ENCODE measurements at places on chromosomes 16 and 17.

GRCh38 chr17:53516636-53517035 lies 306.1 kb upstream of the KIF2B start:
- no peak for DNase-seq

DNA sequence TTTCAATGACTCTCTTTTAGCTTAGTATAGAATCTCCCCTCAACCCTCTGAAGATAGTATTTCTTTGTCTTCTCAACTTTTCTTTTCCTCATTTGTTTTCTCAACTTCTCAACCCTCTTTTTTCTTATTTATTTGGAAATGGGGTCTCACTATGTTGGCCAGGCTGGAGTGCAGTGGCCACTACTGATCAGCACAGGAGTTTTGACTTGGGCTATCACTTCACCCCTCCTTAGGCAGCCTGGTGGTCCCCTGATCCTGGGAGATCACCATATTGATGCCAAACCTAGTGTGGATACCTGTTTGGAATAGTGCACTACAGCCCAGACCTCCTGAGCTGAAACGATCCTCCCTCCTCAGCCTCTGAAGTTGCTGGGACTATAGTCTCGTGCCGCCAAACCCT lies 79.8 kb downstream of the PITPNC1 start:
- DNase-seq: no peak

GRCh38 chr16:51155820-51156806 lies 5.0 kb upstream of the SALL1 start:
- DNase-seq: no peak

DNA sequence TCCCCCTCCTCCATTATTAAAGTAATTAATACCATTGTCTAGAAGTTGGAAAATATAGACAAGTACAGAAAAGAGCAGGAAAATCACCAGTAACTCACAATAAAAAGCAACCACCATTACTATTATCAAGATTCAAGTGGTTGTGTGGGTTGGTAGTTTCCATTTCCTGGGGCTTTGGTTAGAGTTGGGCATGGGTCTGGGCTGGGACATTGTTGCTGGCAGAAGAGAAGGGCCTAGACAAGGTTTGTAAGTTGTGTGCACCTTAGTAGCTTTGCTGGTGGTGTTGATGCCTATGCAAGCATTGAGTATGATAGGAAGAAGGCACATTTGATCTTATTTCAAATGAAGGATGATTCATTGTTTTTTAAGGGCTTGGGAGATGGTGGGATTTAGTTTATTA lies 25.4 kb upstream of the NFATC3 start:
- no peak for DNase-seq

GRCh38 chr16:67563708-67564468 lies 1.6 kb downstream of the CTCF start:
- no peak for DNase-seq

- DNase-seq: no peak
Measured at GRCh38 chr17:49508061-49508865, 13.2 kb downstream of the NGFR start.

- no peak for DNase-seq
Measured at GRCh38 chr17:8015236-8015956, 13.0 kb downstream of the GUCY2D start.

GRCh38 chr17:77563439-77564102 lies 394.9 kb upstream of the TNRC6C start:
- DNase-seq: no peak

GRCh38 chr17:32722733-32723132 lies 154.2 kb downstream of the MYO1D start:
- DNase-seq: no peak

DNA sequence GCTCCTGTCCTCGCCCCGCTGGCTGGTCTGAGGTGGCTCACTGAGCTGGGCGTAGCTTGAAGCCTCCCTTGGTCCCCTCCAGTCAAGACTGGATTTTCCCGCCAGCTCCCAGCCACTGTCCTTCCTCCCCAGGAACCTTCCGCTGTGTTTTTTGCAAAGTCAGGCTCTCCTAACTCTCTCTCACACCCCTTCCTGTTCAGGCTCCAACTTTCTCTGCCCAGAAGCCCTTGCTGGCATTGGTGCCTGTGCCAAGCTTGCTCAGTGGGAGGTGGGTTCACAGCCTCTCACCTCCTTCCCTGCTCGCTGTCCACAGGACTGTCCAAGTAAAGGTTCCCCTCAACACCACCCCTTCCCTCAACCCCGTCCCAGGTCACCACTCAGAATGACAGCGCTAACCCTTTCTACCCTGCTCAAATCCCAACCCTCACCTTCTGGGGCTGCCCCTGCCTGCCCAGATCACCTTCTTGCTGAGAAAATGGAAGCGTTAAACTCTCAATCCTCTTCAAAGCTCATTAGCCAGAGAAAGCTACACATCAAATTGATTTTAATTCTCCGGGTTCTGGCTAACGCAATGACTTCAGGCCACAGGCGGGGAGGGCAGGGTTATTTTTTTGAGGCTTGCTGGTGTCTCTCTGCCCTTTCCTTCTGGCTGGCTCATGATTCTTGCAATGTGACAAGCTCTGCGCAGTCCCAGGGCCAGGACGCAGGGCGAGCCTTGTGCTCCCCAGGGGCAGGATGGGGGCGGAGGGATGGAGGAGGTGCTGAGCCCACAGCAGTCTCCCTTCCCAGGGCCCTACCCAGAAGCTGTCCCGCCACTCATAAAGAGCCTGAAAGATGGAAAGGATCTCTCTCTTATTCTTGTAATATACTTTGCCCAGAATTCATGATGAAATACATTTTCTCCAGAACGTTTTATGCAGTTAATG lies 357.2 kb upstream of the TNRC6C start:
- no peak for DNase-seq

- DNase-seq: no peak
Measured at GRCh38 chr17:74632617-74633016, 9.1 kb upstream of the CD300E start.

DNA sequence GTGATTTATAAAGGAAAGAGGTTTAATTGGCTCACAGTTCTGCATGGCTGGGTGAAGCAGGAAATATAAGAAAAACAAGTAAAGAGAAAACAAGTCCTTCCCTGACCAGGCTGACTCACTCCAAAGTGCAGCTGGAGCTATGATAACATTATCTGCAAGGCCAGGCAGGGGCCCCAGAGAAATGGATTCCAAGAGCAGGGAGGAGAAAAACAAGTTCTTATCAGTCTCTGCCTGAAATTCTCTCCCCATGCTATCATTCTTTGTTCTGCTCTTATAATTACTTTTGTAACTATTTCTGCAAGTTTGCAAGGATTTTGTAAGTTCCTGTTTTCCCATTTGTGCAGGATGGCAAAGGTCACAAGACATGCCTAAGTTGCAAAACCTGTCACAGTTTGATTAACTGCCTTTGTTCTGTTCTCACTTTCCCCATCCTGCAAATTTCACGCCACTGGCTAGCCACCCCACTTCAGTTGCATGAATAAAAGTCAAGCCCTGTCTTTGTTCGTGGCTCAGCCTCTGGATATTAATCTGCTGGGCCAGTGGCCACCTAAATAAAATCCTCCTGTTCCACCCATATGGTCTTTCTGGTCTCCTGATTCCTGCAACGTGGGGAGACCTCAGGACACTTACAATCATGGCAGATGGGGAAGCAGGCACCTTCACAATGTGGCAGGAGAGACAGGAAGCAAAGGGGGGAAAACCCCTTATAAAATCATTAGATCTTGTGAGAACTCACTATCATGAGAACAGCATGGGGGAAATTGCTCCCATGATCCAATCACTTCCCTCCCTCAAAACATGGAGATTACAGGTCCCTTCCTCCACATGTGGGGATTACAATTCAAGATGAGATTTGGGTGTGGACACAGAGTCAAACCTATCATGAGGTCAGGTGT lies 13.1 kb downstream of the ABCA9 start:
- DNase-seq: no peak

DNA sequence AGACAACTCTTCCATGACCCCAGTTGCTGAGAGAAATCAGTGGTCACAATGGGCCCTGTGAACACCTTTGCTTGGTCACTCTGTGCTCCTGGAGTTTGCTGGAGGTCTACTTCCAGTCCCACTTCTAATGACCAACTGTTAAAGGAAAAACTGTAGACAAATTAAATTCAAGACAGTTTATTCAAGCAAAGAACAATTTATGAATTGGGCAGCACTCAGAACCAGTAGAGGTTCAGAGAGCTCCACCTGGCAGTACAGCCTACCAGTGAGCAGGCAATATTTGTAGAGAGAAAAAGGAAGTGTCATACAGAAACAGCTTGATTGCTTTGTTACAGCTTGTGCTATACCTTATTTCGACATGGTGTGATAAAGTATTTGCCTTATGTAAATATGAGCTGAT lies 116.5 kb downstream of the HS3ST3B1 start:
- no peak for DNase-seq

- DNase-seq: no peak
Measured at GRCh38 chr17:45234641-45235415, 13.1 kb downstream of the FMNL1 start.

GRCh38 chr16:67548265-67549126 lies 13.8 kb upstream of the CTCF start:
- DNase-seq: no peak

DNA sequence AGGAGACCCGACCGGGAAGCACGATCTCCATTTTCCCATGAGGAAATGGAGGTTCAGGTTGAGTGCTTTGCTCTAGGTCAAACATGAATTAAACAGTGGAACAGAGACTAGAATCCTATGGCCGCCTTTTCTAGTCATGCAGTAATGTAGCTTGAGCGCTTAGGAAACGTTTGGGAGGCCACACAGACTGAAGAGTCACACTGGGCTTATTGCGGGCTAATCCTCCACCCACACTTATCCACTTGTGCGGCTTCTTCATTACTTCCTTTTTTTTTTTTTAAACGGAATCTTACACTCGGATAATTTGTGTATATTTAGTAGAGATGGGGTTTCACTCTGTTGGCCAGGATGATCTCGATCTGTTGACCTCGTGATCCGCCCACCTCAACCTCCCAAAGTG lies 26.0 kb downstream of the CACNG3 start:
- DNase-seq: no peak

DNA sequence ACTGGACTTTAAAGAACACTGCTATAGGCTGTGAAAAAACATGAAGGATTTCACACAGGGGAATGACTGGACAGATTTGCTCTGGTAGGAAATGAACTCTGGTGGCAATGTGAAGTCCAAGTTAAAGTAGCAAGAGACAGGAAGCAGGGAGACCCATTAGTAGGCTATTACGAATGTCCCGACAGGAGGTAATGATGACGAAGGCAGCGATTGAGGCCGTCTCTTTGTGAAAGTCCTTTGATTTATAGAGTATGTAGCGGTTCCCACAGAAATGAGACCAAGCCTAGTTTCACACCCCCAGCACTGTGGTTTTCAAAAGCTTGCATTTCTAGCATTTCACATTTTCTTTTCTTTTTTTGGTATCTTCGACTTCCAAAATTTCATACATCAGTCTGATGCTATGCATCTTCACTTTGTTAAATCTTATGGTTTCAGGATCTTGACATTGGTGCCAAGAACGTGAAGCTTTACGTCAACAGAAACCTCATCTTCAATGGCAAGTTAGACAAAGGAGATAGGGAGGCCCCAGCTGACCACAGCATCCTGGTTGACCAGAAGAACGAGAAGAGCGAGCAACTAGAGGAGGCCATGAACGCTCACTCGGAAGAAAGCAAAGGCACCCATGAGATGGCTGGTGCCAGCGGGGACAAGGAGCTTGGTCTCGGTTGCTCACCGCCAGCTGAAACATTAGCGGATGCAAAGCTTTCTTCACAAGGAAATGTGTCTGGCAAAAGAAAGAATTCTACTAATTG lies 189.8 kb downstream of the KATNIP start:
- no peak for DNase-seq

DNA sequence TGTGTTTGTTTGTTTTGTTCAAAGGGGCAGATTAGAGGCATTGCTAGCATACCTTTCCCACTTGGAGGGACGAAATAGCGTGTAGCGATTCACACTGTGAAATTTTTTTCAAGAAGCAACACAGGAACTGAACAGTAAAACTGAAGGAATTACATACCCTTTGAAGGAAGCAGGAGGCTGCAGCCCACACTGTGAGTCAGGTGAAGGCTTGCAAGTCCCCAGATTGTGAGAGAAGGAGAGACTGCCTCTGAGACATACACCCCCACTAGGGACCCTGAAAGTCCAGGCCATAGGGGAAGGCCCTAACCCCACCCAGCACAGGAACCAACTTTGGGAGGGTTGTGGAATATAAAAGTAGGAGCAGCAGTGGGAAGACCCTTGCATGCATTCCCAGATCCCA lies 69.6 kb upstream of the HS3ST3A1 start:
- no peak for DNase-seq

DNA sequence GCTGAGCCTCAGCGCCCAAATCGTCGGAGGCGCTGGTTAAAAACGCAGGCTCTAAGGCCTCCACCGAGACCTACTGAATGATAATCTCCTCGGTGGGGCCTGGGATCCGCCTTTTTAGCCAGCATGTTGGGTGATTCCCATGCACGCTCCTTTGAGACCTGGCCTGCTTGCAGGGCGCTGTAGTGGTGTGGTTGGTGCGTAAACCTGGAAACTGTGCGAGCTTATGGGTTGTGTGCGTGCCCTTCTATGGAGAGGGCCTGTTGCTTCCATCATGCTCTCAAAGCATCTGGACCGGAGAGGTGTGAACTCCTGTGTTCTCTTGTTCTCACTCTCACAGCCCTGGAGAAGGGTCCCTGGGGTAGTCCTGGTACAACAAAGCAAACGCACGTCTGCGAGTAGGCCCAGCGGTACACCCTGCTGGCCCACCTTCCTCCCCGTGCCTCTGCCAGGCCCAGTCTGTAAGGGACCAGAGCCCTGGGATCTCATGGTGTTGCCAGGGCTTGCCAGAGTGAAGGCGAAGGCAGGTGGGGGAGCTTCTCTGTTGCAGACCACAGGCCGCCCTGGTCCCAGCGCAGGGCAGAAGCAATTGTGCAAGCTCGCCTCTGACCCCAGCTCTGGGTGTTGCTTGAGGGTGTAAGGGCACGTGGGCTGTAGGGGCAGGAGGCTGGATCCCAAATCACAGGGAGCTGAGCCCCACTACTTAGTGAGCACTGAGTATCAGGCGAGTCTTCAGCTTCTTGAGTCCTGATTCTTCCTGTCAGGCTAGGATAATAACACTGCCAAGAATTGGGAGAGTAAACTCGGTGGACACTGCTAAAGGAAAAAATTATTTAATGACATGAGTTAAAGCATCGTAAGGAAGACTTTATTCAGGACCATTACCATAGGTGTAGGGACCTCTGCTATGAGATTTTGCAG lies 879 bp upstream of the LRRC75A start:
- no peak for DNase-seq

DNA sequence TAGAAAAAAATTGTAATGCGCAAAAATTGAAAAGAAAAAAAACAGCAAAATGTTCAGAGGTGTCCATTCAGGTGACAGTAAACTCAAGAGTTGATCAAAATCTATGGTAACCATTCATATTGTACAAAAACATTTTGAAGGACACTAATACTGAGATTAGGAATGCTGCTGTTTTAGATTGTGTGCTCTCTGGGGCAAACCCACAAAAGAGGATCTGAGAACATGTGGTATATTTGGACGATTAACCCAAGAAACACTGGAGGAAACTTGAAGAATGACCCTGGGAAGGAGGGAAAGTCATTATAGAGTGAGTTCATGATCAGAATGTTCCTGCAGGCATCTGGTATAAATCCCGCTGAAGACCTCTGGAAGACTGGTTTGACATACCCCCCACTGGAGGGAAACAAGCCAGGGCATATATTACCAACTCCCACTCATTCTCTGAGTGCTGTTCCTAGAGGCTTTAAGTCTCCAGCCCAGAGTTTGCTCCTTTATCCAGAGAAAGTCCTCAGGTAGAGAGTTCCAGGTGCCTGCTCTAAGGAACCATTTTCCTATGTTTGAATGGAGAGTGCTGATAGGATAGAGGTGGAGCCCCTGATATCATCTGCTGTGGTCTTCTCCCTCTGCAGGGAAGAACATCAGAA lies 1.2 kb downstream of the KRTAP4-2 start:
- DNase-seq: no peak

GRCh38 chr17:79152110-79152509 lies 77.5 kb downstream of the ENGASE start:
- no peak for DNase-seq

Data from frontal cortex (tissue), 4 donors.